ENCODE measurements at places on chromosomes 4 and X.

DNA sequence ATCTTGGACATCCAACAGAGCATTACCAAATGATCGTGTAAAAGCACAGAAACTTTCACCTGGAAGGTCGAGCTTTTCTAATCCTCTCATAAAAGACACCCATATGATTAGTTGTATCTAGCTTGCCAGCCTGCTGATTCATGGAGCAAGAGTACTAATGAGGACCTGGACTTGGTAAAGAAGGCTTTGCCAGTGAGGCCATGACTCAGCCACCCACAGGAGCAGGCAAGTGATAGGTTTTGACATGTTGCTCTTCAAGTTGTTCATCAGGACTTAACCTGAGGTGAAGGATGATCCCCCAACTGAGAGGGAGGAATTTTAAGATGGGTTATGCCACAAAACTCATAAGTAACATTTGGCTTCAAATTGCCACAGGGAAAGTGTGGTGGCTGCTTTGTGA is 24.7 kb upstream of the EPGN start:
- no peak for DNase-seq

DNA sequence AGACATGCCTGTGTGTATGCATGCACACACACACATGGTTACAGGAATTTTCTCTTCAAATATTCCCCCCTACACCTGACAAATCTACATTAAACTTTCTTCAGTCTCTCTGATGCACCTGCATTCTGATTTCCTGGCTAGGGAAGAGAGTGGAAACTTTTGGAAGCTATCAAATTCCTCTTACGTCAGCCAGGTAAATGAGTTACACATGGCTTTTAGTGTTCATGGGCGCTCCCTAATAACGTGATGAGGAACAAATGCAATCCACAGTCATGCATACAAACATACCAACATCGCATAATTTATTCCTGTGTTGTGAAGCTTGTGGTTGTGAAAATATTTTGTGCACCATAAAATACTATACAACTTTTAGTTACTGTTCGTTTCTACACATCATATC is 34.9 kb downstream of the BMP3 start:
- DNase-seq, result no peak

- no peak for DNase-seq
These were observed 152.1 kb downstream of the FMR1NB start for GRCh38 chrX:148133105-148133725.

GRCh38 chr4:19689511-19689910 is 562.2 kb upstream of the SLIT2 start:
- DNase-seq, result no peak

DNA sequence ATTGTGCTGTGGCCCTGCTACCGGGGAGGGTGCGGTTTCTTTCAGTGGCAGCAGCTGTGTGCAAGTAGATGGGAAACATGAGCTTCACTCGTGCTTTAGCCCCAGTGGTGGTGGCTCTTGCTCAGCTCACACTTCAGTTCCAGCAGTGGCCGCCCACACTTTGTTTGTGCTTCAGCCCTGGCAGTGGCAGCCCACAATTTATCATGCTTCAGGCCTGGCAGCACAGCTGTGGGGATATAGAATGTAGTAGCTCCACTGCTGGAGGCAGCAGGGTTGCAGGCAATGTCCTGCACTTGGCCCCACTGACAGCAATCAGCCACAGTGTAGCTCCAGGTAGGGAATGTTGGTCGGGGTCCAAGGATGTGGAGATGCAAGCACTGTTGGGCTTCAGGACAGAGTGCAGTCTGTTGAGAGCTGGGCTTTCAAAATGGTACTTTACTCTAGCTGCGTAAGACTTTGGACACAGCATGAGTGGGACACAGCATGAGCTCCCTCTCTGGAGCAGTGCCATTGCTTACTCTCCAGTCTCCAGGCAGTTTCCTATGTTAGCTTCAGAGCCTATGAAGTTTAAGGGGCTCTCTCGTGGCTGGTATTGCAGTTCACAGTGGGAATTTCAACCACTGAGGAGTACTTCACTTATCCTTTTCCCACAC is 413.1 kb downstream of the PDGFC start:
- DNase-seq, result no peak

DNA sequence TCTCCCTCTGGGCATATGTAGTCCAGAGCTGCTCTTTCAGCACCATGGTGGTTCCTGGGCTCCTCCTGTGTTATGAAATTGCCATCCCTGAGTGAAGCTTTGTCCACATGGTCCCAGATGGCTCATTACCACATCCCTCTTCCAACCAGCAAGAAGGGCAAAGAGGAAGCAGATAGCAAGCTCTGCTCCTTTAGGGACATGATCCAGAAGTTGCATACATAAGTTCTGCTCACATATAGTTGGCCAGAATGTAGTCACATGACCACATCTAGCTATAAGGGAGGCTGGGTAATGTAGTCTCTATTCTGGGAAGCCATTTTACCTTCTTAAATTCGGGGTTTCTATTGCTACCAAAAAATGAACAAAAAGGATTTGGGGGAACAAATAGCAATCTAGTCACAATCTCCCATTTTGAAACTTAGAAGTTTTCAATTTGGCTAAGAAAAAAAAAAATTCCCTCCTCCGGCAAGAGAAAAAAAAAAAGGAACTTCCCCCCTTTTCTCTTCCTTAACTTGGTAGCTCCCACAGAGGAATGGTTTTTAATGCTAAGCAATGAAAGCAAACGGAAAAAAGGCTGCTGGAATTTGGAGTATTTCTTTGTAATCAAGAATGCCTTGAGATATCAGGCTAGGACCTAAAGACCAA is 88.2 kb upstream of the USP9X start:
- no peak for DNase-seq

DNA sequence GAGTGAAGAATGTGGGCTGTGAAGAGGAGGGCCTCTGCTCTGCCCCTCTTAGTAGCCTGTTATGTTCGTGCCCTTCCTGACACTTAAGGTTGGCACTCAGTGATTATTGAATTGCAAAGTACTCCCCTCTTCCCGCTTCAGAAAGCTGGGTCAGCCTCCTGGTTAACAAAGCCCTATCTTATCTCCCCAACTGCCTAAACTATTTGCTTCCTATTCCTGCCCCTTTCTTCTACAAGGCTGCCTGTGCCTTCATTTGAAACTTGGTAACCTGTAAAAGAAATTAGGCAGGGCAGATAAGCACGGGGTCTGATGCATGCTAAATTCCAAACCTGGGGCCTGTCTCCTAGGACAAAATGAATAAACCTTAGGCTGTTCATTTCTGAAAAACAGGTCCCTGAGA is 23.1 kb upstream of the TMEM150C start:
- no peak for DNase-seq

DNA sequence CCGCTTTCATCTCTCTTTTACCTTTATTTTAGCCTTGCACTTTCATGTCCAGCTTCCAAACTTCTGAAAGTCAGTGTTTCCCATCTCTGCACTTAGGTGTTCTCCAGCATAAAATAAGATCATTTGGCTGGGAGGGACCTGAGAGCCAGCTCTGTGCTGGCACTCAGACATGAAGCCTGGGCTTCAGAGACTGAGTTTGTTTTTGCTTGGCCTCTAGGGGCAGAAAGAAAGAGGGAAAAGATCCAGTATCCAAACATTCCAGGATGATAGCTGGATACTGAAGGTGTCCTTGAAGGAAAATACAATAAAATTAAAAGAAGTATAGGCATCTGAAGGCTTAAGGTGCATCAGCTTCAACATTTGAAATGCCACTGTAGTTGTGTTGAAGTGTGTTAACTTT is 202.4 kb upstream of the ZIC3 start:
- no peak for DNase-seq

GRCh38 chr4:108628411-108628810 is 8.0 kb downstream of the RPL34 start:
- no peak for DNase-seq

GRCh38 chr4:106339431-106339830 is 23.1 kb downstream of the AIMP1 start:
- DNase-seq, result no peak

DNA sequence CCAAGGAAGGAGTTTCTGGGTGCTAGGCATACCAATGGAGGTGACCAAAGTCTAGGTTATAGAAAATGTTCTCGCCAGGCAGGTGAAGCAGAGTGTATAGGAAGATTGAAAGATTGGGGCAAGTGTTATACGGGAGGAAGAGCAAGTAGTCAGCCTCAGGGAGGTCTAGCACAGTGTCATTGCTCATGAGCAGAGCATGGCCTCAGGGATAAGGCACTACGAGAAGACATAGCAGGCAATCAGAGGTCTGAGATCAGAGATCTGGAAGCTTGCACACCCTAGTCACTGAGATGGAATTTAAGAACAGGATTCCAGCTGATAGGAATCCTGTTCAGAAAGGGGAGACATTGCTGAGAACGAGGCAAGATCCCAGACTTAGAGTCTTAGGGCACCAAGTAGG is 350.0 kb upstream of the CASK start:
- no peak for DNase-seq

DNA sequence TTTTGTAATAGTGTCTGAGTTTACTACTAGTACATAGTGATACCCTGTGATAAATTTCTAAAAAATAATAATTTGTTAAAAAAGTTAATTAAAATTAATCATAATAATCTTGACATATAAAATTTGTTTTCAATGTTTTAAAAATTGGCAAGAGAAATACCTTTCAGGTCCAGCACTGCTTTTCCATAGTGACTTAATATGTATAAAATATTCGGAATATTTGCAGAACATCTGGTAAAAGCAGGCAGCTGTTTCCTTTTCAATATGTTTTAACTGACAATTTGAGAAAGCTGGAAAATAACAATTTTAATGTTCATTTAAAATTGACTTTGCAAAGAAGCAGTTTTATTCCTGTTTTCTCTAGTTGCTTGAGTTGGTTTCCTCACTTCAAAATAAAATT is 17.6 kb upstream of the GK2 start:
- no peak for DNase-seq

DNA sequence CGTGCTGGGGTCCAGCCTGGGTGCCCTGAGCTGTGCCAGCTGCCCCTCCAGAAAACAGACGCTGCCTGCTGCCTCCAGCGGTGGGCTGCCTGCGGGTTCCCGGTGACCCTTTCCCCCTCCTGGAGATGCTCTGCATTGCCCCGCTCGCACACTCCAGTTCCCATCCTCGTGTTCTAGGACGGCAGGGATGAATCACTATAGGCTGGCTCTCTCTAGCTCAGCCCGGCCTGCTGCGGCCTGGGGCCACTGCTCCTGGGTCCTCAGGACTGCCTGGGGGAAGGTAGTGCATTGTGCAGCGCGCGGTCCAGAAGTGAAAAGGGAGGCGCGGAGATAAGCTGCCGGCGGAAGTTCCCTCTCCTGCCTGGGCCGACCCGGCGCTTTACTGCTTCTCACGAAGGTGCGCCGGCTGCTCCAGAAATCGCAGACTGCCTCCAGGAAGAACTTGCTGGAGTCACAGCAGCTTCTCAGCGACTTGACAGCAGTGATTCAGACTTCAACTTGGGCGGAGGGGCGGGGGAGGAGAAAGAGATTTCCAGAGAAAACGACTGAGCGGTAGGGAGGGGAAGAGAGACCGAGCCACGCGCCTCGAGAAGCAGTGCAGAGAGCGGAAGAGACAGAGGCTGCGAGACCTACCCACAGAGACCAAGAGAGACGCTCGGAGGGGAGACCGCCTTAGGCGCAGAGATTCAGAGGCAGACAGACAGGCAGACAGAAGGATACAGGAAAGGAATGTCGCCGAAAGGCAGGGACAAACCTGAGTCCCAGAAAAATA is 6.7 kb upstream of the MSX1 start:
- DNase-seq, result no peak

- DNase-seq, result no peak
These were observed 1100.6 kb downstream of the TECRL start for GRCh38 chr4:63308697-63309096.

DNA sequence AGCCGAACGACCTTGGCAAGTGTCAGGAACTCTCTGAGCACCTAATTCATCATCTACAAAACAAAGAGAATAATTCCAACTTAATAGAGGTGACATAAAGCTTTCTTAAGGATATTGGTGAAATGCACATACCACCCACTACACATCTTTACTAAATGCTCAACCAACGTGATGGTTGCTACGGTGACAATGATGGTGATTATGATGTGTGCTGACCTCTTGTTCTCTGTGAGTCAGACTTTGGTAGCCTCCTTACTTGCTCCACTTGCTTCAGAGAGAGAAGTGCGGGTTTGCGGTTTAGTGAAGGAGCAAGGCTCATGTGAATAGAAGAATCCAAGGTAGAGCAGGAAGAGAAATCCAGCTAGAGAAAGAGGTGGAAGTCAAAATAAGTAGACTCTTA is 52.8 kb upstream of the CLNK start:
- no peak for DNase-seq

DNA sequence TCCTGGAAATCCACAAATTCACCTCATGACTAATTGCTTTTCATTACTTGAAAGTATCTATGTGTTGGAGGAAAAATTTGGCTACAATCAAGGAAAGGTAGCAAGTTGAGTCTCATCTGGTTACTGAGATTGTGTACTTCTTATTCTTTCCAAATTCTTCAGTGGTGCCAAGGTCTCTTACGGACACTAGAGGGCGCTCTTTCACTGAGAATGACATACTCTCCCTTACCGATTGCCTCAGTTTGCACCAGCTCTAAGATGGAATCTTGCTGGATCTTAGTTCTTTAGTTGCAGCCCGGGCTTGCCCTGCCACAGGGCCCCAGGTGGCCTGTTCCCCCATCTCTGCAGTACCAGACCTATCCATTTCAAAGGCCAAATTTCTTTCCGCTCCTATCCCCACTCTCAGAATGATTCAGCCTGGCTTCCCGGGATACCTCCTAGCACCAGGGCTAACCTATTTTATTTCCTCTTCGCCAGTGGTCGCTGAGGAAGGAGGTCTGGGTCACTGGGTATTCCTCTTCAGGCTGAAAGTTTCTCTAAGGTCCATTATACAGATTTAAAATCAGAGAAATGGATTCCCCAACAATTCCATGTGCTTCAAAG is 24.6 kb upstream of the GPR50 start:
- DNase-seq, result peak; percentile 19

DNA sequence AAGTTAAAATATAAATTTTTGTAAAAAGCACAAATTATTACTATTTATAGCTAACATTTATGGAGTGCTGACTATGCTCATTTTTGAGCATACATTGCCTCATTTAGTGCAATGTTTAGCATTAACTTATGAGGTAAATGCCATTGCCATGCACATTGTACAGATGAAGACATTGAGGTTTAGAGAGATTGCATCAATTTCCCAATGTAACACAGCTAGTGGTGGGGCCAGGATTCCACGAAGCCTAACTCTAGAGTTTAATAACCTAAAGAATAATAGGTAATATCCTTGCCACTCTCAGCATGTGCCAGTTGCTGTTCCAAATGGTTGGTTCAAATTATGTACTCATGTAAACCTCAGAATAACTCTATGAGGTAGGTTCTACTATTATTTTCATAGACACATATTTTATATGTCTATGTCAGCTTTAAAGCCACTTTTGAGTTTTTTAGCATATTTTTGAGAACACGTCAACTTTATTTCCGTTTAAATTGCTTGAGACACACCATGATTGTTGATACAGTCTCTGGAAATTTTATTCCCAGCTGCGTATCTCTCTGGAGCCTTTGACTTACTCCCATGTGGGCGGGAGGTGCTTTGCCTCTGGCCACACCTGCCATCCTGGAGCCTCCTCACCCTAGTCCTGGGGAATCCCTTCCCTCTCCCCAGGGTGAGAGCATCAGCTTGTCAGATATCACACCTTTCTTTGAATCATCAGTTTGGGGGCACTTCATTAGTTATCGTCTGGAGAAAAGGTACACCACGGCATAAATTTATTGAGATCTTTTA is 10.8 kb upstream of the ADH1A start:
- DNase-seq, result no peak
